ENCODE measurements at places on chromosomes 3 and 15. TPM values are rescaled to one million over a fixed set of nuclear protein-coding genes. Genes with fewer than 3 reads are reported as not detected.

DNA sequence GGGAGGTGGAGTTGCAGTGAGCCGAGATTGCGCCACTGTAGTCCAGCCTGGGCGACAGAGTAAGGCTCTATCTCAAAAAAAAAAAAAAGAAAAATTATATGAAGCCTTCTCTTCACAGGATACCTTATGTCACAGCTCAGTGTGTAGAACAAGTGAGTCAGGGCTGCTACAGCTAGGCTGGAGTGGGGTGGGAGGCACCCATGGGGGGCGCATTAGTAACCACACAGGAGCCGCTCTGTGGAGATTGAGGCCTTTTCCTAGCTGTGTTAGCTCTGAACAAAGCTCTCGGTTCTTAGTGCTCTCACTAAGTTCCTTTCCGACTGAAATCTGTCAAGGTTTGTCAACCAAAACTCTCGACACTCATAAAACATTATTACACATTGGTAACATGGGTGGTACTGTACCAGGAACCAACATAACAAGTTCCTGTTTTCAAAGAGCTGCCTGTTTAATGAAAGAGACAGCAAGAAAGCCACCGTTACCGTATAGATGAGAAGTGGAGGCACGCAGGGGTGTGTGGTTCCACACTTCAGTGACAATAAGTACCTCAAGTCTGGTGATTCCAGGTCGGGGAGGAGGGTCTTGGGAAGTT lies 4.5 kb downstream of the LRRC31 start:
- no peak for DNase-seq

Gene LINGO1
- not detected for total RNA-seq

- peak; percentile 24 for DNase-seq
These were observed 319.6 kb downstream of the ZBTB20 start for GRCh38 chr3:114827495-114827894.

DNA sequence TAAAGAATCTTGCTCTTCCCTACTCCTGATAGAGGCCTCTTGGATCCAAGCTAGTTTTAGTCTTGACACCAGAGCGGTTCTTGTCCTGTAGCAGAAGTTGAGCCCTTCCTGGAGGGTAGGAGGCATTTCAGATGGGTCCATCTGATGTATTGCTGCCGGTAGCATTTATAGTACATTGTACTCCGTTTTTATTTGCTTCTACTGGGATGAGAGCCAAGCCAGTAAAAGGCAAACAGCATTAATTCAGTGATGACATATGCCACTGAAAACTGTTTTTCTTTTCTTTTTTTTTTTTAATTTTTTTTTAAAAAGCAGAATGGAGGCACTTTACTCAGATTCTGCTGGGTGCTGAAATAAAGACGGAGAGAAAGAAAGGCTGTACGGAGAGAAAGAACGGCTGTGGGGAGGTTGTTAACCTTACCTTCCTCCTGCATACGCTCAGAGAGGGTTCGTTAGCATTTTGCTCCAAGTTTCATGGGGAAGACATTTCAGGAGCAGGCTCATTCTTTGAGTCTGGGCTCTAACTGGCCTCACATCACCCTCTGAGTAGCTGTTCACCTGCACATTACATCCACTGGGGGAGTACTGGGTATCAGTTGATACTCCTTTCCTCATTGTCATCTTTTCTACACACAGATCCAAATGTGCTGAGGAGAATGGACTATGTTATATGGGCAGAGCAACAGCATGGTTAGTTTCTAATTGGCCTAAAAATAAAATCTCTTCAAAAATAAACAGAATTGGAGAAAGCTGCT lies 161.5 kb downstream of the FEZF2 start:
- DNase-seq, result no peak

GRCh38 chr15:79282371-79283251 lies at the start of gene ANKRD34C:
Gene ANKRD34C, plus strand, starts transcription at chr15:79282722. Its CDS starts 10,563 bp downstream, at chr15:79293285.
- no peak for DNase-seq

DNA sequence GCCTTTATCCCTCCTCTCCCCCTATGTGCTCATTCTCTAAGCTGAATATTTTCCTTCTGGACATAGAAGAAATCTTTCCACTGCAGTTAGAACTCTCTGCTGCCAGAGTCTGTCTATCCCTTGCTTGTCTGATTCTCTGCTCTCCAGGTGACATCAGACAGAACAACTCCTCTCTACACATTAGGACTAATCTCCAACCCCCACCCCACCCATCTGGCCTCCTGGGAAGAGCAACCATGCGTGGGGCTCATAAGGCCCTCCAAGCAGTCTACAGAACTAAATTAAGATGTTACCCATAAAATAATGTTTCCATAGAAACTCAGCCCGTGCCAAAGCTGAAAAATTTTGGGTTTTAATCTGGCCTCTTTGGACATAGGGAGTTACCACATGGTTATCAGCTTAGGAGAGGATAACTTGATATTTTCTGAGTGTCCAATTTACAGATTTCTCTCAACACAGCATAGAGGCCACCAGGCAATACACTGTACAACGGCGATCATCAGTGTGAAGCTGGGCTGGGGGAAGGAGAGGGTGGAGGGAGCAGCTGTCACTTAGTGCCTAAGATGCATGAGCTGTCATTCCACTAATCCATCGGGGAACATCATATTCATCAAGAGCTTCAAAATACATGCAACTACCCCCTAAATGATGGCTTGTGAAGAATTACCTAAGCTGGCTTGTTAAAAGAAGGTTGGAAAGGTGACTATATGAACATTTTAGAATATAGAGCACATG lies 199.4 kb downstream of the CLSTN2 start:
- no peak for DNase-seq

DNA sequence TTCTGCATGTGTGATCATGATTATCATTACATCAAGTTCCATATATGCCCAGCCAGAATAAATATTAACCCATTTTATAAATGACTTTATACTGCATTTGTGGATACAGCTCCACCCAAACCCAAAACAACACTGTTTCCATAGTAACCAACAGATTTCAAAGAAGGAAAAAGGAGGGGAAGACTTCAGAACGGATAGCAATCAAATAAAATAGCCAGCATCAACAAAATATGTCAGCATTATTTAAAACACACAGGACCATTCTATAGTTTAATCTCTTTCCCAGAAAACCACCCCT lies 114.4 kb downstream of the FOXP1 start:
- no peak for DNase-seq

- DNase-seq, result no peak
These were observed 927 bp upstream of the FYTTD1 start for GRCh38 chr3:197748597-197749314.

Gene RPUSD3
- 49.5 TPM for total RNA-seq

Gene PRRT3
- 0.58 TPM for total RNA-seq

Gene EXD1
- not detected for total RNA-seq

DNA sequence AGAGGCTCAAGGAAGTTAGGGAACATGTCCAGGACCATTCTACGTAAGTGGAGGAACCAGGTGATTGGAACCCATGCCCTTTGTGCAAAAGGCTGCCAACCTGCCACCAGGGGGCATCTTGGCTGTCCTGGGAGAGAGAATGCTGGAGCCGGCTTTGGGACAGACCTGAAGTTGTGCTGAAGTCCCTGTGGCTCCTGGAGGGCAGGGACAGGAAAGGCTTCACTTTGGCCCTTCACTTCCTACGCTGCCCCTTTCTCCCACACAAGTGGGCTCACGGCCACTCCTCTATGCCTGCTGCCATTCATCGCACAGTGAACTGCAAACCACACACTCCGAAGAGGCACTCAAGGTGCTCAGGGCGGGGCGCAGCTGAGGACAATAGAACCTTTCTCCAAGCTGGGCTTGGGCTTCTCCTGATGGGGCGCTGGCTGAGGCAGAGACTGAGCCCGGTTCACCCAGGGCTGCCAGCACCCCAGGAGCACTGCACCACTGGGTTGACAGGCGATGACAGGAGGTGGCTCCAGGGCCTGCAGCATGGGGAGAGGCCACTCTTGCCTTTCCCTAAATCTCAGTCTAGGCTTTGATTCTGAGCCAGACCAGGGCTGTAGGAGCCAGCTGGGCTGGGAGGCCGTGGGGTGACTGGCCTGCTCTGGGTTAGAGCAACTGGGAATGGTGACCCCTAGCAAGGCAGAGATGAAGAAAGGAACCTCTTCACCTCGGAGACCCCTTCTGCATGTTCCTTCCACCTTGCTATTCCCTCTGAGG lies 8.4 kb downstream of the SHF start:
- no peak for DNase-seq

DNA sequence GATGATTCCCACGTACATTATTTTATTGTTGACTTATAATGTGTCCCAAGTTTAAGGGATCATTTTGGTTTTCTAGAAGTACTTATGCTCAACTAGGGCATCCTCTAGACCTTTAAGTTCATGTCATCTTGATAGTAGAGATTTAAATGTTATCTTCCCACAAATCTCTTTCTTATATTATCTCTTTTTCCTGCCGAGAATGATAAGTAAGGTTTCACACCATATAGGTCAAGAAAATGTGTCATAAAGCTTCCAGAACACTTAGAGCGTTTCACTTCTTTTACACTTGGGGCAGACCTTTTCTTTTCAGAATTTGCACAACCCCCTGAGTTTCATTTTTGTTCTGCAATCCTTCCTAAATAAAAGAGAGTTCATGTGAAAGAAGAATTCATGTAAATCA lies 142.0 kb upstream of the CBLB start:
- DNase-seq, result no peak

DNA sequence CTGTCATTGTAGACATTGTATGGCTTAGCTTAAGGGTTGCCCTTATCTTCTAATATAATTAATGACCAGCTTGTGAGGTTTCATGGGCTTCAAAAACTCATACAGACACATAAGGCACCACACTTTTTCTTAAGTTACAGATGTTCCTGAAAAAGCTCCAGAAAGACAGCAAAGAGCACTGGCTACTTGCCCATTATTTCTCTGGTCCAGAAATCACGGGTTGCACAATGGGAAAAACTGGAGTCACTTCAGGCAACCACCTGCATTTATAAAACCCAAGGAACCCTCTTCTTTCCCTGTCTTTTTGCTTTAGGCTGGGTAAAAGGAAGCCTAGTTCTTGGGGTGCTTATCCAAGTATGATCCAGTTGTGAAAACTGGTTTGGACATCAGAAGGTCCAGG lies 2.3 kb upstream of the COL6A6 start:
- no peak for DNase-seq

- no peak for DNase-seq
These were observed 107.3 kb upstream of the PTPRG start for GRCh38 chr3:61454006-61454585.

Gene TMEM43
- 82.7 TPM for total RNA-seq

DNA sequence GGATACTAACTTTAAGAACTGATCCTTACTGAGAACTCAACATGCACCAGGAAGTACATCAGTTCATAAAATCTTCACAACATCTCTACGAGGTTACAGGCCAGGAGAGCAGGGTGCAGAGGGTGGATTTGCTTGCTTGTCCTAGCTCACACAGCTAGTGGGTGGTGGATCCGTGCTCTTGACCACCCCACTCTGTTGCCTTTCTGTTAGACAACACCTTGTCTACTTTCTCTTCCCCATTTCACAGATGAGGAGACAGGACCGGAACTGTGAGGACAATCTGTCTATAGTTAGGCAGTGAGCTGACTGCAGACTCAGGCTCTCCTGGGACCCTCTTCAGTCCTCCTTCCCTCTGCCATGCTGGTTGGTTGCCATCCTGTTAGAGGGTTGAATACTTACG lies 221.7 kb upstream of the TLE3 start:
- DNase-seq, result no peak

Gene PLSCR2
- not detected for total RNA-seq

Gene NEK4
- 12.6 TPM for total RNA-seq

Gene SLC22A13
- total RNA-seq, result not detected

Gene RFT1
- 18.0 TPM for total RNA-seq

DNA sequence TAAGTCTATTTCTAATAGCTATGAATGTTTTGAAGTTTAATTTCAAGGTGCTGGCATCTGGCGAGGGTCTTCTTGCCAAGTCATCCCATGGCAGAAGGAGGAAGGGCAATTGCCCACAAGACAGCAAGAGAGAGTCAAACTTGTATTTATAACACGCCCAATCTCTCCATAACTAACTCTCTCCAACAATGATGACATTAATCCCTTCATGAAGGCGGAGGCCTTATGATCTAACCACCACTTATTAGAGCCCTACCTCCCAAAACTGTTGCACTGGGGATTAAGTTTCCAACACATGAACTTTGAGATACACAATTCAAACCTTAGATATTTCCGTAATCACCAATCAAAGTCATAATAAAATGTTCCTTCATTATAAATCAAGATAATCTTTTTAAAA lies 406.9 kb downstream of the CNTN6 start:
- no peak for DNase-seq
